ENCODE measurements at places on chromosomes 1 and 21.

GRCh38 chr1:151372058-151372934 lies at the start of gene SELENBP1:
Gene SELENBP1 (minus strand): TSS chr1:151372705. CDS start chr1:151372641, 64 bp downstream.
- no peak for DNase-seq

- DNase-seq, result no peak
Measured at GRCh38 chr1:205315008-205315618, 6.4 kb downstream of the NUAK2 start.

GRCh38 chr21:33687634-33688033 lies 45.3 kb downstream of the ITSN1 start:
- no peak for DNase-seq

DNA sequence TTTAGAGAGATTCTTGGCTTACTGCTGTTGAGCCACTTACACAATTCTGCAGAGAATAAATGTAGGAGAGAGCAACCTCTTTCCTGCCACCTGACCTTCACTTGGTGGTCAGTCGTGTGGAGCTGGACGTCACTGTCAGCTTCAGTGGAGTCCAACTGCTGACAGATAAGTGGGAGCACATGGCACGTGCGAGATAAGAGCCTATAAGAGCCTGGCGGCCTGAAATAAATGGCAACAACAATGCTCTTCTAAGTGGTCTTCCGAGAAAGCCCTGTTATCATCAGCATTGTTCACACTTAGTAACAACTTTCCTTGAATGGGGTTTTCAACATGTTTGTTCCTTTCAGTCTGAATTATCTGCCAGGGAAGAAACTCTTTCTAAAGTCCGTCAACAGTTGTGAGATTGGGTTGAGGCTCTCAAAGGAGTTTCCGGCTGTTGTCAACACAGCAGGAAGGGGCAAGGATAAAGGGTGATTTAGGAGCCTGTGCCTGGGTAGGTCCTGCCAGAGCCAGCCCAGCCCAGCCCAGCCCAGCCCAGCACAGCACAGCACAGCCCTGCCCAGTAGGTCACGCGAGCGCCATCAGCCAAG lies 57.2 kb upstream of the RUNX1 start:
- peak; percentile 9 for DNase-seq

DNA sequence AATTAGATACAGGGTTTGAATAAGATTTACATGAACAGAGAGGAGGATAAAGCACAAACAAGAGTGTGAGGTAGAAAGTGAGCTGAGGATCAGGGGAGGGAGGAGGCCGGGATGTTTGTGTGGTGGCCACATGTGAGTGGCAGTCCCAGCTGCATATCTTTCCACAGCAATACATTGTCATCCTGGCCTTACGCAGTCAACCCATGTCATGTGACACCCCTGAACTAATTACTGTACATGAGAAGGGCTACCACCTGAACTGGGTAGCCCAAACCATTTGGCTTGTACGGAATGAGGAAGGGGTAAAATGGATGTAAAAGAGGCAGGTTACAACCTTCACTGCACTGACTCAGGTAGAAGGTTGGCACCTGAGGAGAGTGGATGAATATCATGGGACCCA lies 4.2 kb downstream of the SLAMF7 start:
- no peak for DNase-seq

GRCh38 chr1:98044071-98044697 lies 123.3 kb upstream of the DPYD start:
- DNase-seq, result peak; percentile 19

DNA sequence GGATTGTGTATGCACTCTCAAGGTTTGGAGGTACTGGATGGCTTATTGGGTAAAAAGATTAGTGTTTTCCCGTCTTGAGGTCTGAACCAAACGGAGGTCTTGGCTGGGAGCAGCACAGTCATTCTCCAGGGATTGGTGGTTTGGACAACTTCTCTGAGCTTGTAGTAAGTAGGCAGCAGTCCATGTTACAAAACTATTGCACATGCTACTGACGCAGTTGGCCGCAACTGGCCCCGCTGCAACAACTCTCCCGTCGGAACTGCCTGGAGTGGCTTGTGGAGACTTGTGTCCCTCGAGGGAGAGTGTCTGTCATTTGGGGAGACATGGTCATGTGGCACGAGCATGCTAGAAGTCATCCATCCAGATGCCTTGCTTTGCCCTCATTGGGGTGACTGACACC lies 276.0 kb downstream of the TM2D1 start:
- no peak for DNase-seq

DNA sequence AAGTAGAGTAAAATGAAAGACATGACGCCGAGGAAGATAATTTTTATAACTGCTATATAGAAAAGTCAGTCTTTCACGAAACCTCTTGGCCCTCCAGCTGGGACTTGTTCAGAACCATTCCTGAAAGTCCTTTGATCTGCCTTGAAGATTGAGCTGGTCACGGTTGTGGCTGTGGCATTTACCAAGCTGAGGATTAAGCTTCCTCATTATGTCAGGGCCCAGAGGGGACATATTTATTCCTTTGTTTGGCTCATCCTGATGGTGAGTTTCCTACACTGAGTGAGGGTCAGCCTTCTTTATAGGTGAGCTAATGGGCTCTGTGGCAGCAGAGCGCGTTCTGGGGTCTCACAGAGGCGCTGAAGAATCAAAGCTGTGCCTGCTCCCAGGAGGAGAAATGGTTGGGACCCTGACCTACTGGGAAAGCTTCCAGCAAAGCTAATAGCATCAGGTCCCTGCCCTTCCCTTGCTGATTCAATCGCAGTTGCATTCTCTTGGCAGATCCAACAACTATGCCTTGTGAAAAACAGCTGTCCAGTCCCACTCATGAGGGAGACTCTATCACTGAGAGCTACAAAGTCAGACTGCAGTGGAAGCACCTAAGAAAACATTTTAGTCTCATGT lies 43.2 kb upstream of the PBX1 start:
- DNase-seq, result peak; percentile 3

- no peak for DNase-seq
Measured at GRCh38 chr1:61318319-61319125, 236.2 kb downstream of the NFIA start.

GRCh38 chr1:202159534-202160371 lies 649 bp downstream of the PTPN7 start:
- no peak for DNase-seq

- no peak for DNase-seq
Measured at GRCh38 chr1:226874579-226875425, 4.4 kb downstream of the PSEN2 start.

DNA sequence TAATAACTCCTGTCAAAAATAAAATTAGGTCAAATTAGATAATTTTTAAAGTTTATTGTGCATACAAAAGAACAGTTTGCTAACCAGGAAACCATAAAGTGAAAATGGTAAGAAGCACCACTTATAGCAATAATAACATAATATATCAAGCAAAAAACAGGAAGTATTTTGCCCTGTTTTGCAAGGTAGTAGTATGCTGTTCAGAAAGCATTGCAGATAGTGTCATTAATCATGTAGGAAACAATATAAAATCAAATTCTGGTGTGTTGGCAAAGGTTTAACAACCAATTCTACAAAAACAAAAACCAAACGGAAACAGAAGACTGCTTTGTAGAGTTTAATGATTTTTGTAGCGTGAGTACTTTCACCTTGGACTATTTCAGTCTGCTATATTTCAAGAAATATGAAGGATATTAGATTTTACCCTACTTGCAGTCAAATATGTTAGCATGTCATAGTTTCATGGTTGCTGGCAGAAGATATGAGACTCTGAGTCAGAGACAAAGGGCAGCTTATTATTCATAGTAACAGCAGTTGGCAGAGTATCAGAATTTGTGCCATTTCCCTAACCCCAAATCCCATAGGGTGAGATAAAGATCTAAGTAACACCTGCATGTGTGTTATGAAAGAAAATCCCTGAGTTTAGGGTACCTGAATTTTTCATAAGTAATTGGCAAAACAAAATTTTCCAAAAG lies 729.0 kb upstream of the BRINP3 start:
- DNase-seq, result no peak

DNA sequence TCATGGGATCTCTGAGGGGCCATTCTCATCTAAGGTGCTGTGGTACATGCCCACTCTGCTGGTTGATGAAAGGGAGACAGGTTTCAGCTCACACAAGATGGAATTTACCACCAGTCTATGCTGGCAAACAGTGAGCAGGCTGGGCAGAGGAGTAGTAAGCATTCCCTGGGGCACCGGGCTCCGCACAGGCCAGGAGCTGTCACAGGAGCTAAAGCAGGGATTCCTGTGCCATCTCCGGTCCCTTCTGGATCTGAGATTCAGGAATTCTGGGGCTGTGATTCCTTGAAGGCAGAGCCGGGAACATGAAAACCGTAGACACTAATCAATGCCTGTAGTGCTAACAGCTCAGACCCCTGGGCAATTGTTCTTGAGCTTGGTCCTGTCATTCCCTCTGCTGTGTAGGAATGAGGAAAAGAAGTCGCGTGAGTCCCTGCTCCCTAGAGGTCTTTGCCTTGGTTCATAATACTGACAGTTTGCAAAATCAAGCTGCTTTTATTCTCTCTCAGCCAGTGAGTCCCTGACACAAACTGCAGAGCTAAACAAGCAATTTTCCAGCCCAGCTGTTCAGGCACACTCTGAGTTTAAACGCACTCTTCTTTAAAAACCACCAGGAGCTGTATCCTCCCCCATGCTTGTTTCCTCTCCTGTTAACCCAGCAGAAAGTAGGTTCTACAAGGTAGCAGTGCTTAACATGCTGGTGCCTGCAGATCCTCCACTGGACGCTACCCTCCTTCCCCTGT lies 52.5 kb downstream of the MDM4 start:
- DNase-seq, result no peak

GRCh38 chr1:3895951-3896325 lies 4.1 kb downstream of the C1orf174 start:
- no peak for DNase-seq

DNA sequence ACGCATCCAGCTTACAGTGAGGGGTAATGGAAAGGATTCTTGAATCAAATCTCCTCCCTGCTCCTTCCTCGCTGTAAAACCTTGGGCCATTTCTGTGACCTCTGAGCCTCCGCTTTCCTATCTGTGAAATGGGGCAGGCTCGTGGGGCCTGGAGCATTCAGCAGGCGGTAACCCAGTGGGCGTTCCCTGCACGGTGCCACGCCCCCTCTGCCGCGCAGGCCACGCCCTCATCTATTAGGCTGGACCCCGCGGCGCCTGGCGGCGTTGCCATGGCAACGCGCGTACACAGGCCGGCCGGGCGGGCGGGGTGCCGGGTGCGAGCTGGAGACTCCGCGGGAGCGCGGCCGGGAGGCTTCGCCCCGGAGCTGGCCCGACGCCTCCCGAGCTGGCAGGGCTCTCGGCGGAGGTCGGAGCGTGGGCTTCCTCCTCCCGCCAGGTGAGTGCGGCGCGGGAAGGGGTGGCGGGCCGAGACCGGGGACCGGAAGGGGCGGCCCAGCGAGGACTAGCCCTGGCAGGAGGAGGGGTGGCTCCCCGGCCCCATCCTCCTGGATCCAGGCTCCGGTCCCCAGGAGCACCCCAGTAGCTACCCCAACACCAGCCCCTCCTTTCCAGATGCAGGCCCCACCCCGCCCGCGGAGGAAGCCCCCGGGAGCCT lies at the start of gene FHAD1:
Gene FHAD1, plus strand, starts transcription at position 264 of the 655 bp plus-strand sequence. CDS start 4,562 bp downstream, outside the sequence.
- DNase-seq, result peak; percentile 96

DNA sequence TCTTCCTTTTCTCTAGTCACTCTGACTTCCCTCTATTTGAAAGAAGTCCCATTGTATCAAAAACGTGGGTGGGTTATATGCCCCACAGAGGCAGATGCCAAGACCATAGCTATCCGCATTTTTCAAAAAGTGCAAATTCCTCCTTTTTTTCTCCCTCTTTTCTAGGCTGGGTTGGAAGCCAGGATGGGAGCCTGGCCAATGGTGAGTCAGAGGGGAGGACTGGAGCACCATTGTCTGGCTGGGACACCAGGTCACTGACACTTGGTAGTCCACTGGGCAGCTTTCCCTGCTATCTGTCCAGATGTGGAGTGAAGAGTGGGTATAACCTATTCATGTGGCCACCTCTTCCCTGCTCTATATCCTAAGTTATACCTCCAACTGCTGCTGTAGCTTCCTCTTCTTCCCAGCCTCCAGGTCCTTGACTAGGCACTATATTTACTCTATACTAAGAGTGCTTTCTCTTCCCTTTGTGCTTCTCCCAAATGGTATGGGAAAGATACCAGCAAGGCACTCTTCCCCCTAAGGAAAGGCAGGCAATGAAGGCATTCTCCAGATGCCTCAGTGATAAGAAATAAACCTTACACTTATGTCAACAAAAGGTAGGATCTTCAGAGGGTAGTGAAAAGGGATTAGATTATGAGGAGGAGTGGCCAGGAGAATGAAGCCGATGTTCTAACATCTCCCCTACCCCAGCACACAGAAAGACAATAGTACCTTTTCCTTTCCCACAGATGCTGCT lies 12.9 kb downstream of the PI4KB start:
- no peak for DNase-seq

DNA sequence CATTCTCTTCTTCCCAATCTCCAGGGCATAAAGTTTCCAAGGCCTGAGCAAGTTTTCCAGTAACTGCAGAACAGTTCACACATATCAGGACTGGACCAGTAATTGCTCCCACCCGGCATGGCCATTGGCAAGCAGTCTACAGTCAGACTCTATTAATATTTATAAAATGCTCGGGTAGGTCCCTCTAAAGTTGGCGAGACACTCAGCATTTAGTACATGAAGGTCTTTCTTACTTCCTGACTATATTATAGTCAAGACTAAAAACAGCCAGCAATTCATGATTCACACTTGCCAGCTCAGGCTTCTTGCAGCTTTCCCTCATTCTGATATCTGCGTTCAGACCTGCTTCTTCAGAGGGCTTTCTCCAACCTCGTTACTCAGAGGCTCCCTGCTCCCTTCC lies 25.4 kb downstream of the GADD45A start:
- no peak for DNase-seq

DNA sequence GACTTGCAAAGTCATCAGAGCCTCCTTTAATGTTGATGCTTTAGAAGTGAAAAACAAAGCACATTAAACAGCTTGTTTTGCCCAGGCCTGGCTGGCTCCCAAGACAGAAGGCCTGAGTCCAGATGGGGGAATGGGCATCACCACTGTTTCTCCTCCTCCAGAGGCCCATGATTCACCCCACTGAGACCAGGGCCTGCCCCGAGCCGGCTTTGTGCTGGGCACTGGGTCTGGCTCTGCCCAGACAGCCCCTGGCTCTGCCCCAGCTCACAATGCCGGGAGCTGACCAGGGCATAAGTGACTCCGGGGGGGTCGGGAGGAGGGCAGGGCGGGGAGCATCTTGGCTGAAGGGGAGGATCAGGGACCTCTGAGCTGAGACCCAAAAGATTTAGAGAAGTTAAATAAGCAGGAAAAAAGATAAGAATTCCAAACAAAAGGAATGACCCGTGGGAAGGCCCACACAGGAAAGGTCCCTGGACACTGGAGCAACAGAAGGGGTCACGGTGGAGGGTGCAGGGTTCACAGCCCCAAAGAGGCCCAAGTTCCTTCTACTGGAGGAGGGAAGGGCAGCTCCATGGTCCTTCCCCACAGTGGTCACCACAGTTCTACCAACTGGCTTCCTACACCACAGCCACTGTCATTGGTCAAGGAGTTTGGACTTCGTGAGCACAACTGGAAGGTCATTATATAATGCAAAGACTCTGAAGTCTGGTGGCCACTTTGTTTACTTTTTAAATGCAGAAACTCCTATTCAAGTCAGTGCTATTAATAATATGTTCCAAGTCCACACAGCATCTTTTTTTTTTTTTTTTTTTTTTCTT lies 5.5 kb downstream of the C2CD2 start:
- no peak for DNase-seq

GRCh38 chr1:98066911-98067310 lies 146.1 kb upstream of the DPYD start:
- no peak for DNase-seq

All from SK-N-SH (cell line).